ENCODE measurements at places on chromosomes 12 and 14. TPM values are rescaled to one million over a fixed set of nuclear protein-coding genes. Genes with fewer than 3 reads are reported as not detected.
A peak's percentile ranks its signal among the peaks of the same experiment; 100 is the strongest.

GRCh38 chr14:85793533-85793932 is 263.6 kb downstream of the FLRT2 start:
- DNase-seq = no peak

GRCh38 chr12:93552427-93552826 is 20.0 kb upstream of the SOCS2 start:
- DNase-seq = no peak

BTG1 gene
- total RNA-seq = 89.5 TPM

B3GNT4 gene
- total RNA-seq = 0.24 TPM

KRT78 gene
- total RNA-seq = not detected

NID2 gene
- total RNA-seq = 53.5 TPM

DNA sequence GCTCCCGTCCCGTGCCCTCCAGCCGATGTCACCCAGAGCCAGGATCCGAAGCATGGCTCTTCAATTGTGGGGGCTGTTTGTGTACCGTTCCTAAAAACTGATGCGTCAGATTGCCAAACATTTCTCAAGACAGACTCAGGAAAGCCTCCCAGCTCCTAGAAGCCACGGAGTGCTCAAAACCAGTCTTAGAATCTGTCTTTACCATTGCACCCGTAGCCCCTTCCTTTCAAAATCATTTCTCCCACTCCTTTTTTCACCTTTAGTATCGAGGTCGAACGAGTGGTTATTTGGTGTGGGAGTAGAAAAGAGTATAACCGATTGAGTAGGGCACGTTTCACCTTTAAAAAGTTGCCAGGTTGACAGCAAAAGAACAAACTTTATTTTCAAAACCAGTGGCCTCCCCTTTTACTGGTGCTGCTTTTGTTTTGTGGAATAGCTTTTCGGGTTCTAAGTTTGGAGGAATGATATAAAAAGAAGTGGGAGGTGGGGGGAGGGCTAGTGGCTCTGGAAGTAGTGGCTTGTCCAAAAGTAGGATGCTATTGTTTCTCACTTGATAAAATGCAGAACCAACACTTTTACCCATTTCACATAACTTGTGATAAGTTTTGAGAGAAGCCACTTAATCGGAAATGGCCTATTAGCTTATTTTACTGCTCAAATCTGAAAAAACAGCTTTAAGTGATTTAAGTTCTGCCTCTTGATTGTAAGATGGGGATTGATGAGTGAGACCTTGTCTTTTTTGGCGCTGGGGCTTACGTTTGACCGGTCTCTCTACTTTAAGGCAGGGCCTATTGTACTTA is 803 bp downstream of the STK38L start:
- no peak for DNase-seq

PUS7L gene
- 9.8 TPM for total RNA-seq

- DNase-seq = no peak
Measured at GRCh38 chr14:20418501-20418909, 5.2 kb upstream of the TEP1 start.

GRCh38 chr14:105888151-105888550 is 361.8 kb downstream of the TMEM121 start:
- DNase-seq = no peak

C14orf132 gene
- 7.5 TPM for total RNA-seq

DNA sequence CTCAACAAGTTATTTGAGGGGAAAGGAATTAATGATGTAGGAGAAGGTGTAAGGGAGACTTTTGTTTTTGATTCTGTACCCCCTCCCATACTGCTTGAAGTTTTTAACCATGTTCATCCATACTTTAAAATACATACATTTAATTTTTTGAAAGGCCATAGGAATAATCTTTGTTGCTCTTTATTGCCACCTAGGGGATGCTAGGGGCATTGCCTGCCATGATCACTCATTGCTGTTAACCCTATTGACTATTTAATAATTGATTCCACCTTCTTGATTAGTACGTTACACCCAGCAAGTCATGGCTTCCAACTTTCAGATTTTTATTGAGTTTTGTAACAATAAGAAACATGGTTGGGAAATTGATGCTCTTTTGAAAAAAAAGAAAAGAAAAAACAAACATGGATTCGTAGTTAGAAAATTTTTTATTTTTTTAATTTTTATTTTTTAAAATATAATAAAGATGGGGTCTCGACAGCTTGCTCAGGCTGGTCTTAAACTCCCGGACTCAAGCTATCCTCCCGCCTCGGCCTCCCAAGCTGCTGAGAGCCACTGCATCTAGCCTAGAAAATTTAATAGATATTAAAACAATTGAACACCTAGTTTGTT is 8.5 kb upstream of the PRKAB1 start:
- no peak for DNase-seq

GRCh38 chr12:24795699-24796347 is 153.1 kb downstream of the BCAT1 start:
- no peak for DNase-seq

DNA sequence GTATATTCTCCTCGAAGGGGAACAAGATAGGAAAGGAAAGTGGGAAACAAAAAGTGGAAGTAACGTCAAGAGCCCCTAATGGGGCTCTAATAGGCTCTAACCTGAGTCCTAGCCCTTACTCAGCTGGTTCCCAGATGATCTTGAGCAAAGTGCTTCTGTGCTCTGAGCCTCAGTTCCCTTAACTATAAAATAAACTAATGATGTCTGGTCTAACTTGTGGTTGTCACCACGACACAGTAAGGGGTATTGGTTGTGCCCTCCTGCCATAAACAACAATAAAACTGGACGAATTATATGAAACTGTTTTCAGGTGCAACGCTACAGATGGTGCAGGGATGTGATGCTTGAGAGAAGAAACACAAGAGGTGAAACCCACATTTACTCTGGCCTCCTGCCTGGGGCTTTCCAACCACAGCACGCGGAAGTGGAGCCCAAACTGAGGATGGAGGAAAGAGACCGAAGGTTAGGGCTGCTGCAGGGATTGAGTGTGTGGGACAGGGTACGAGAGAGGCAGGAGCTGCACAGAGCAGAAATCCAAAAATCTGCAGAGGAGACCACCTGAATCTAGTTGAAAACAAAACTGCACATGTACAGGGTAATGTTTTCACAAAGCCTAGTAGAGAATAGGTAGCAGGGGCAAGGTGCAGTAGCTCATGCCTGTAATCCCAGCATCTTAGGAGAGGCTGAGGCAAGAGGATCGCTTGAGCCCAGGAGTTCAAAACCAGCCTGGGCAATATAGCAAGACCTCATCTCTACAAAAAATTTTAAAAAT is 45.6 kb upstream of the BCL2L14 start:
- DNase-seq = no peak

NINJ2 gene
- total RNA-seq = 28.9 TPM

CLEC1A gene
- total RNA-seq = 16.7 TPM

- no peak for DNase-seq
Measured at GRCh38 chr12:126784328-126784921, 1482.5 kb upstream of the TMEM132C start.

GRCh38 chr14:99731547-99732435 is 47.7 kb downstream of the CYP46A1 start:
- DNase-seq = peak; percentile 17

NPFF gene
- total RNA-seq = not detected

CCDC91 gene
- 29.3 TPM for total RNA-seq

IL22 gene
- not detected for total RNA-seq

GRCh38 chr12:116482859-116483258 is 76.3 kb upstream of the MAP1LC3B2 start:
- no peak for DNase-seq

TMCC3 gene
- total RNA-seq = 9.2 TPM

DNA sequence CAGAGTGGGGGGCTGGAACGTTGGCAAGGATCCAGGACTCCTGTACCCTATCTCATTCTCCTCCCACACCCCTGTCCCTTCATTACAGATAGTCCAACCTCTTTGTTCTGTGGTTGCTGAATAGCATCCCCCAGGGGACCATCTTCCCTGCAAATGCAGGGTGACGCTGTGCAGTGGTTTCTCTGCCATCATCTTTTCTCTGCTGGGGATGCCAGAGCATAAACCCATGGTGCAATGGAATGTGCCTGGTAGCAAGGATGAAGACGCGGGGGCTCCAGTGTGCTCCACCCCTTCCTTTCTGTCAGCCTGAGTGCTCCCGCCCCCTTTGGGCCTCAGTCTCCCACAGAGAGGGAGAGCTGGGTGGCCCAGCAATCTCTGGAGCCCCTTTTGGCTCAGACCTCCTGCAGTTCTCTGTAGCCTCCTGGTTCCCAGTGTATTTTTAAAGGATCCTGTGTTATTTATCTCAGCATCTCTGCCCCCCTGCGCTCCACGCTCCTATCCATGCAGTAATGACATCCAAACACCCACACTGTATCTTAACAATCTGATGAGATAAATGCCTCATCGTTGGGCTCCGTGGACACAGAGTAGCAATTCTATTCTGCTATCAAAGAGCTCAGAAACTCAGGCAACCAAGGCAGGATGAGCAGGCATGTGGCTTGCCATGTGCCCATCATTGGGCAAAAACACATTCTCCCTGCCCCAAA is 212.8 kb downstream of the CACNA1C start:
- DNase-seq = no peak

VWF gene
- 78.4 TPM for total RNA-seq

GRCh38 chr14:71524320-71524982 is 407.8 kb upstream of the RGS6 start:
- no peak for DNase-seq

GRCh38 chr14:34052658-34053014 is 101.8 kb upstream of the EGLN3 start:
- no peak for DNase-seq

- DNase-seq = no peak
Measured at GRCh38 chr14:44701563-44702263, 194.6 kb upstream of the FSCB start.

DNA sequence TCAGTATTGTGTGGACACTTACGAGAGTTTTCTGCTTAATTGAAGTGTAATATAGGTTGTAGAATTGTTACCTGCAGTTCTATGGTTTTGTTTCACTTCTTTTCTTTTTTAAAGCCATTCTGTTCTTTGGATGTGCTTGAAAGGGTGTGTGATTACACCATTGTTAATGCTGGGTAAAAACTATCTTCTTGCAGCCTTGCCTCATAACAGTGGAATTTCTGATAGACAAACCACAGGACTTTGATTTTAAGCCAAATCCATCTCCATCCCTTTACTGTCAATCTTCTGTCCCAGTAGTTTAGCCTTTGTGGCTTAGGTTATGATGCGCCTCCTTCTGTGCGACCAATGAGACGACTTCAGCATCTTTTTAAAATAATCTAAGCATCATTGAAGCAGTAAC is 182.3 kb downstream of the PELI2 start:
- no peak for DNase-seq

DNA sequence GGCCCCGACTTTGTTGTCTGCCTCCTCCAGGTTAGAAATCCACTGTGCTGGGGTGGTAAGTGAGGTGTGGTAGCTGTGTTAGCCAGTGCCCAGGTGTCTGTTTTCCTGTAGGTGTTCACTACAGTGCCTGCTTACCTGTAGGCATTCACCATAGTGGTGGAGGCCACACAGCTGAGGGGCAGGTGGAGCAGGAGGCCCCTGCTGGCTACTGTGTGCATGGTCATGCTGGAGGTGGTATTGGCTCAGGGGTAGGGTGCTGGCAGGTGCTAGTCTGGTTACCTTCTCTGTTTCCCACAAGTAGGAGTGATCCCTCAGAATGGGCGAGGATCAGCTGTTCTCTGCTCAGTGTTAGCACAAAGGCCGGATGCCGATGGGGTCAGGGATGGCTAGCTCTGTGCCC is 217.3 kb downstream of the SYT10 start:
- DNase-seq = no peak

GRCh38 chr14:43795600-43796228 is 711.4 kb downstream of the FSCB start:
- DNase-seq = no peak

- DNase-seq = no peak
Measured at GRCh38 chr12:24280056-24280842, 330.8 kb upstream of the SOX5 start.

- DNase-seq = no peak
Measured at GRCh38 chr12:57603324-57603723, 1.3 kb upstream of the DTX3 start.

GRCh38 chr14:31927348-31927832 is 149.7 kb upstream of the ARHGAP5 start:
- no peak for DNase-seq

GRCh38 chr12:95351748-95352147 is 122.2 kb upstream of the METAP2 start:
- no peak for DNase-seq

- DNase-seq = no peak
Measured at GRCh38 chr14:101373690-101374295, 187.5 kb upstream of the DIO3 start.

E2F7 gene
- total RNA-seq = 0.36 TPM

DNA sequence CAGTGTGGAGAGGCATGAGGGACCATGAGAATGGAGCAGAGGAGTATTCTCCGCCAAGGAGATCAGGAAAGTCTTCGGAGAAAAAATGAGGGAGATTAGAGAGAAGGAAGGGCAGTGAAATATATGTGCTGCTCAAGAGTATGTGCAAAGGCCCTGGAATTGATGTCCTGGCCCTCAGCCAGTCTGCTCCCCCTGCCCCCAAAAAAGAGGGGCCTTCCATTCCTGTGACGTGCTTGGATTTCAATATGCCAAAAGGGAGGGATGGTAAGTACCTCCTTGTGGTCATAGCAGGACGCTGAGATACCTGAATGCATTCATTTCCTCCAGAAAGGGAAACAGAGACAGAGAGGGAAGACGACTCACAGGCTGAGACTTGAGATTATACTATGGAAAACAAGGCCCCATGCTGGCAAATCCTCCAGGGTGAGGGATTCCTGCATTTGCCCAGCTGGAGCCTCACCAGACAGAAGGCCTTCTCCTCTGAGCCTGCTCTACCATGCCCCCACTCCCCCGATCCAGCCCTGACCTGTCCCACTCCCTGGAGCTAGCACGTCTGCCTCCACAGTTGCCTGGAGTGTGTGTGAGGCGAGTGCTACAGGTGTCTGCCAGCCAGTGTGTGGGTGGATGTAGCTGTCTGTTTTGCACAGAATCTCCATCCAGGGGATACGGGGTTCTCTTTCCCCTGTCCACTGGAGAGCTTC is 3.9 kb upstream of the RARG start:
- no peak for DNase-seq

GRCh38 chr12:91406920-91407341 is 224.3 kb upstream of the DCN start:
- no peak for DNase-seq

GRCh38 chr12:6370576-6370935 is 4.8 kb downstream of the SCNN1A start:
- DNase-seq = no peak

GRCh38 chr12:39867631-39868327 is 238.1 kb downstream of the SLC2A13 start:
- no peak for DNase-seq

DNA sequence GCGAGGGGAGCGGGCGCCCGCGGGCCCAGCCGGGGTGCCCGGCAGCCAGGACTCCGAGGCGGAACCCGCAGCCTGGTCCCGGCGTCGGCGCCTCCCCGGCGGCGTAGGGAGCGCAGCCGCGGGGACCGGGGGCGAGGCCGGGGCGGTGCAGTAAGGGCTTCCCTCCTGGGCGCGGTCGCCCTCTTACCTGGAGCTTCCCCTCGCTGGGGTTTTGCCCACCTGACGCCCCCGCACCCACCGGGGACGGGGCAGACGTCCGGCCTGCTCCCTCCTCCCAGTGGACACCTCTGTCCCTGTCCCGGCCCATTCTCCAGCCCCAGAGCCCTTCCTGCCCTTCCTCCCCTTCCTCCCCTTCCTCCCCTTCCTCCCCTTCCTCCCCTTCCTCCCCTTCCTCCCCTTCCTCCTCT is 413 bp upstream of the TUBA1C start:
- no peak for DNase-seq

Measured in omental fat pad (tissue), 4 donors.